ENCODE measurements at places on chromosomes 5 and 9. TPM values are rescaled to one million over a fixed set of nuclear protein-coding genes. Genes with fewer than 3 reads are reported as not detected.

DNA sequence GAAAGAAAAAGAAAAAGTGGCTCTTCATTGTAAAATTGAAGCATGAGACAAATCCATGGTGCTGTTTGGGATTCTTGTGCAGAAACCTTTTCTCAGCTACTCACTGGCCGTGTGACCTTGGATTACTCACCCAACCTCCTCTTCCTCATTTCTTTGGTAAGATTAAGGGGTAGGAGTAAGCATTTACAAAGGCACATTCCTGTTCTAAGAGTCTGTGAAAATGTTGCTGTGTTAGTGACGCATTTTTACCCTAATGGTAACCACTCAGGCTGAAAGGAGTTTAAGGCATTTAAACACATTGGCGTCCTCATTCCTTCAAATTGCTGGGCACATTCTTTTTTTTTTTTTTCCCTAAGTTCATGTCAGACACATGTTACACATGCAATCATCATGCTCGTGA, 4.3 kb downstream of the RAI14 start:
- no peak for DNase-seq

The GAPT gene
- total RNA-seq, result not detected

The ENTR1 gene
- total RNA-seq, result 104 TPM

The ORM1 gene
- total RNA-seq, result 3.4 TPM

GRCh38 chr9:117412006-117412715, 2.7 kb downstream of the ASTN2 start:
- no peak for DNase-seq

GRCh38 chr9:124009531-124010217, 1.9 kb upstream of the LHX2 start:
- no peak for DNase-seq

The IL13 gene
- total RNA-seq, result not detected

The FGD3 gene
- 0.76 TPM for total RNA-seq

DNA sequence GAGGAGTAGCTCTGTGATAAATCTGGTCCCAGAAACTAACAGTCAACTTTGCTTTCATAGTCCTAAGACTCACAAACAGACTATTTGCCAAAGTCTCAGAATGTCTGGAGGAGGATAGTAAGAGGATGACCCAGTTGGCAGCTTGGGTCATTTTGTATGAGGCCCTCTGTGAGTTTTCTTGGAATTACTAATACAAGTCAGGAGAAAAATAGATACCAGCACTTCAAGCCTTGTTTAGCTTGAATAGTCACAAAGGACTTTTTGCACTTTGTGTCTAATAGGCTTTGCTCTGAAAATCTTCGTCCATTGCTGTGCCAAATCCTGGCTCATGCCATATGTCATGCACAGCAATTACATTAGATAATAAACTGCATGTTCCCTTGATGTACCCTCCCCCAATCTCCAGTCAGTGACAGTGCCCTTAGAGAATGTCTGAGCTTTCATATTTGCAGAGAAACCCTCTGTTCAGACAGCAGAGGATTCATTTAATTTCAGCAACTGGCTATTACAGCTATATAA, 612.8 kb downstream of the CSNK1G3 start:
- DNase-seq, result no peak

The PPIC gene
- total RNA-seq, result 2.5 TPM

DNA sequence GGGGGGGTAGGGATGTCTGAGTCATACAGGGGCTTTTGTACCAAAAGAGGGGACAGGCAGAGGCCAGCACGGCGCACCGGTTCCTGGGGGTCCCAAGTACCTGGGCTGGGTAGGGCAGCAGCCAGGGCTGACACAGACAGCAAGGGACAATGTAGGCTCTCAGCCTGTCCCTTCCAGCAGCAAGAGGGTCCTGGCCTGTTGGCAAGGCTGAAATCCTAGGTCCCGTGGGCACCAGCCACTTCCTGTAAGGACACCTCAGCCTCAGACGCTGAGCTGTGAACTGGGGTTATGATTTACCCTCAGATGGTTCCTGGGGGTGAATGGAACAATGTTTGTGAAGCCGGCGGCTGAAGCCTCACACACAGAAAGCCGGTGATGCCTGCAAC, 41.3 kb downstream of the NACC2 start:
- DNase-seq, result no peak

GRCh38 chr9:98687911-98688310, 20.8 kb downstream of the GABBR2 start:
- no peak for DNase-seq

GRCh38 chr5:38821679-38822078, 24.1 kb upstream of the OSMR start:
- no peak for DNase-seq

GRCh38 chr5:43400082-43400481, 12.1 kb downstream of the CCL28 start:
- no peak for DNase-seq

The TAF1L gene
- total RNA-seq, result 0.02 TPM

DNA sequence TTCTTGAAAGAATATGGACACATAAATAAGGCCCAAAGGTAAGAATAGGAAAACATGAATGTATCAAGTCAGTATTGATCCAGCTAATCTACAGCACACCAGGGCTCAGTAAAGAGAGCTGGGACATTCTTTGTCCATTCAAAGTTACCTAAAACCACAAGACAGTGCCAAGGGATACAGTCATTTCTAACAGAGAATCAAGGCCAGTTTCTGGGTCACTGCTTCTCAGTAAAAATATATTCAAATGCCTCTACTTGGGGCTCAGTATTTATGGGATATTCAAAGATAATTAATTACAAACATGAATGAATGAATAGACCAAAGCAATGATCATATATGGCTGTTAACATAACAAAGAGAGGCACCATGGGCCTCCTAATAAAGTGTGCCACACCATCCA, 34.9 kb downstream of the MTMR12 start:
- no peak for DNase-seq

DNA sequence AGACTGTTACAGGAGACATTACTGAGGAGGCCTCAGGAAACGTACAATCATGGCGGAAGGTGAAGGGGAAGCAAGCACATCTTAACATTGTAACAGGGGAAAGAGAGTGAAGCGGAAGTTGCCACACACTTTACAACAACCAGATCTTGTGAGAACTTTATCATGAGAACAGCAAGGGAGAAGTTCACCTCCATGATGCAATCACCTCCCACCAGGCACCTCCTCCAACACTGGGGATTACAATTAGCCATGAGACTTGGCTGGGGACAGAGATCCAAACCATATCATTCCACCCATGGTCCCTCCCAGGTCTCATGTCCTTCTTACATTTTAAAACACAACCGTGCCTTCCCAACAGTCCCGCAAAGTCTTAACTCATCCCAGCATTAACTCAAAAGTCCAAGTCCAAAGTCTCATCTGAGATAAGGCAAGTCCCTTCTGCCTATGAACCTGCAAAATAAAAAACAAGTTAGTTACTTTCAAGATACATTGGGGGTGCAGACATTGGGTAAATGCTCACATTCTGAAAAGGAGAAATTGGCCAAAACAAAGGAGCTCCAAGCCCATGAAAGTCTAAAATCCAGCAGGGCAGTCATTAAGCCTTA, 138.3 kb downstream of the TMEM161B start:
- no peak for DNase-seq

- no peak for DNase-seq
Observed at GRCh38 chr5:151130922-151131891, 26.4 kb downstream of the ANXA6 start.

GRCh38 chr9:125492719-125493118, 214.3 kb downstream of the MAPKAP1 start:
- no peak for DNase-seq

DNA sequence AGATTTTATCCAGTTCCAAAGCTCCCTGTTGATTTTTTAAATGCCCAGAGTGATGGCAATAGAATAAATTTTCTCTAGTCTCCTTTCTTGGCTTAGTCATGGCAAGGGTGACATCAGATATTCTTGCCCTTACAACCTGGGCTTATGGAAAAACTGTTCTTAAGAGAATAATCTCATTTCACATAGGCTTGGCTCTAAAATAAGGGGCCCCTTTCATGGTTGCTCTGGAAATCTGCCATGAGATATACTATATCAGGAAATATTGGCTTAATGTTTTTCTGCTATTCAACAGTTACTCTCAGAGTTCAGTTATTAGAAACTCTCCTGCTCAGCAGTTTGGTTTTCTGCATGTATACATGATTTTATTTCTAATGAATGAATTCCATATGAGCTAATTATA, 7.8 kb downstream of the HMHB1 start:
- no peak for DNase-seq

- DNase-seq, result no peak
Observed at GRCh38 chr5:147734894-147735293, 47.6 kb downstream of the JAKMIP2 start.

- DNase-seq, result peak; percentile 91
Observed at GRCh38 chr5:173324115-173325001, 3.9 kb downstream of the STC2 start.

GRCh38 chr5:315488-316209, 5.9 kb upstream of the AHRR start:
- DNase-seq, result no peak

The F12 gene
- 18.3 TPM for total RNA-seq

- no peak for DNase-seq
Observed at GRCh38 chr5:157167214-157167621, 1.2 kb upstream of the GARIN3 start.

GRCh38 chr5:41761663-41762062, 108.6 kb downstream of the OXCT1 start:
- DNase-seq, result no peak

The SPINK13 gene
- total RNA-seq, result not detected

GRCh38 chr9:100087218-100087617, 11.6 kb downstream of the ERP44 start:
- no peak for DNase-seq

DNA sequence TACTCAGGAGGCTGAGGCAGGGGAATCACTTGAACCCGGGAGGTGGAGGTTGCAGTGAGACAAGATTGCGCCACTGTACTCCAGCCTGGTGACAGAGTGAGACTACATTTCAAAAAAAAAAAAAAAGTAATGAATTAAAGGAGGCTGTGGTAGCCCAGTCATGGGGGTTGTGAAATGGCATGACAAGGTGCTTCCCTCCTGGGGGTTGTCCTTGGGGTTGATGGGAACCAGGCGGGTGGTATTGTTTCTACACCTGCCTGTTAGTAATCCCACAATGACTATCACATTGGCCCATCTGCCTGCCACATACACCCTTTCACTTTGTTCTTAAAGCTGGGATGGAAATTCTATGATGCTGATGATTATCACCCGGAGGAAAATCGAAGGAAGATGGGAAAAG, 5.6 kb downstream of the IDNK start:
- DNase-seq, result no peak

- peak; percentile 68 for DNase-seq
Observed at GRCh38 chr5:34656700-34657273, 659 bp downstream of the RAI14 start.

GRCh38 chr9:79701651-79702050, 129.9 kb downstream of the TLE4 start:
- DNase-seq, result no peak

DNA sequence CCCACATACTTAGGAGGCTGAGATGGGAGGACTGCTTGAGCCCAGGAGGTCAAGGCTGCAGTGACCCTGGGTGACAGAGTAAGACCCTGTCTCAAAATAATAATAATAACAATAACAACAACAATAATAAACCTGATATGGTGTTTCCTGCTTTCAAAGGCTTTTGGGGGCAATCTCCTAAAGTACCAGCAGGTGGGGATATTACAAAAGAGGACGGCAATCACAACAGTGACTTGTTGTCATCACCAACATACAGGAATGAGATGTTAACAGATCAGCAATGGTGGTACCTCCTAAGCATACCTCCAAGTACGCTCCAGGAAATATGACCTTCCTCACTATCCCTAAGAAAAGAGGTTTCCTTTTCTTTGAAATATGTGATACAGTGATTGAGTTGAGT, 91.1 kb upstream of the RNF180 start:
- peak; percentile 13 for DNase-seq

GRCh38 chr9:123425836-123426365, 69.9 kb downstream of the CRB2 start:
- no peak for DNase-seq

Measured in K562 (cell line).